ENCODE measurements at places on chromosomes 7 and 10.

DNA sequence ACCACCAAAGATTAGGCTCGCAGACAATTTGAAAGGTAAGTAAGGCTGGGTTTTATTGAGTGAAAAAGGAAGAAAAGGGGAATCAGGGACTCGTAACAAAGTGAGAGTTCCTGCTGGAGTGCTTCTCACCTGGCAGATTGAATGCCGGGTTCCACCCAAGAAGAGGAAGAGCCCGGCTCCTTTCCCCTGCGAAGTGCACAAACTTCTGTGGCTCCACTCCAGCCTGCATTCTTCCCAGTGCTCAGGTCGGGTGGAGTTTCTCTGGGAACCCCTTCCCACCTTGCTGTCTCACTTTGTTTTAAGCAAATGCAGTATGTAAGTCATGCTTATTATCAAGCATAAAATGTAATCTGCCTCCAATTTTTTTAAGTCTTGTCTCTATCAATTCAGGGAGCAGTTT is 87.1 kb upstream of the TMEM106B start:
- no peak for DNase-seq

GRCh38 chr10:128525936-128526335 is 399.7 kb upstream of the MKI67 start:
- no peak for DNase-seq

GRCh38 chr10:70528741-70529362 is 50.3 kb downstream of the PALD1 start:
- no peak for DNase-seq

DNA sequence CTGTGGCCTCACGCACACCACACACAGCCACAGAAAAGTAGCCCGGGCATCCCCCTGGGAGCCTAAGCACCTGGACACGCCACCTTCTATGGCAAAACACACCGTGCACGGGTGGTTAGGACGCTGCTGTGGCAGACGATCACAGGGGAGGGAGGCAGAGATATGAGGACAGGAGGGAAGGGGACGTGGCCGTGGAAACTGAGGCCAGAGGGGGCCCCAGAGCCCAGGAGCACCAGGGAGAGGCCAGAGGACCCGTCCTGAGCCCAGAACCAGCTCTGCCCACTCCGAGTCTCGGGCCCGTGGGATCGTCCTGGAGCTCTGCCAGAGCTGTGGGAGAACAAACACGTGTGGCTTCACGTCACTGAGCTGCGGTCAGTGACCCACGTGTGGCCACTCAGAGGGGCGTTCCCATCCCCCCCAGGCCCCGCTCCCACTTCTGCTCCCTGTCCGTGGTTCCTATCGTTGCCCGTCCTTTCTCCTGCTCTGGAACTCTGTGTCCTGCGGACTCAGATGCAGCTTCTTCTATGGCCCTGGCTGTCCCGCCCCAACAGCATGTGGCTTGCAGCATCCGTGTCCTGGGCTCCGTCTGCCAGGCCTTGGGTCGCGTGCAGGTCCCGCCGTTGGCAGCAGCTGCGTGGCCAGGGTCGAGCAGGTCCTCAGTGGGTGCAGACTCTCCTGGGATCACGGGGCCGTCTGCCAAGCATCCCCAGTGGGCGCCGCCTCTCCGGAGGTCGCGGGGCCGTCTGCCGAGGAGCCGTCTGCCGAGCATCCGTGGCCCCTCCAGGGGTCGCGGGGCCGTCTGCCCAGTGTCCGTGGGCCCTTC is 31.0 kb downstream of the GET4 start:
- DNase-seq = no peak

DNA sequence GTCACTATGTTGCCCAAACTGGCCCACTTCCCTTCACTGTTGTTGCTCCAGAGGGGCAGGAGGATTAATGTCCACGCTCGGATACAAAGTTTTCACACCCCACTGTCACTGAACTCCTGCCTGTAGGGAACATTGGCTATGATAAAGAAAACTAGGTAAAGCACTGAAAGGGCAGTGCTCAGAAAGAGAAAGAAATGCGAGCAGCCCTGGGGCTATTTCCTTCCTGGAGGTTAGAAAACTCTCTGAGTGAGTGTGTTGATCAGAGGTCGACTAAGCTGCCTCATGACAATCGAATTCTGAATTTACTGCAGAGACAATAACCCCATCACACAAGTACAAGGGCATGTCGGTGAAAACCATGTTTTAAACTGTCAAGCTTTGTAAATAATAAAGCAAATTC is 227.2 kb upstream of the PITRM1 start:
- no peak for DNase-seq

GRCh38 chr10:21985541-21985940 is 18.0 kb downstream of the DNAJC1 start:
- no peak for DNase-seq

GRCh38 chr10:33113466-33113865 is 155.4 kb upstream of the ITGB1 start:
- no peak for DNase-seq

DNA sequence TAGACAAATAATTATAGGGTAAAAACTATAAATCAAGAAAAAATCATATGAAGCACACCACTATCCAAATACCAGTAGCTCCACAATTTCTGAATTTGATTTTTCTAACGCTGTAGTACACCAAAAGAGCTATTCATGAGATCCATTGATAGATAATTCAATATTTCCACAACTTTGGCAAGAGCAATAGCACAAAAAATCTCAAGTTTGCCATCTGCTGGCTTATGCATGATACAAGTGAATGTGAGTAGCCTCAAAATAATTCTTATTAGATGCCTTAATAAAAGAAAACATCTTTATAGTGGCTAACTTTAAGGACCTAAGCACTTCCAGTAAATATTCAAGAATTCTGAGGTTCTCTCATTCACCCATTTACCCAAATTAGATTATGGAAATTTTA is 2.2 kb upstream of the TMEM196 start:
- no peak for DNase-seq

- DNase-seq = no peak
Observed at GRCh38 chr7:26950889-26951288, 86.5 kb upstream of the SKAP2 start.

DNA sequence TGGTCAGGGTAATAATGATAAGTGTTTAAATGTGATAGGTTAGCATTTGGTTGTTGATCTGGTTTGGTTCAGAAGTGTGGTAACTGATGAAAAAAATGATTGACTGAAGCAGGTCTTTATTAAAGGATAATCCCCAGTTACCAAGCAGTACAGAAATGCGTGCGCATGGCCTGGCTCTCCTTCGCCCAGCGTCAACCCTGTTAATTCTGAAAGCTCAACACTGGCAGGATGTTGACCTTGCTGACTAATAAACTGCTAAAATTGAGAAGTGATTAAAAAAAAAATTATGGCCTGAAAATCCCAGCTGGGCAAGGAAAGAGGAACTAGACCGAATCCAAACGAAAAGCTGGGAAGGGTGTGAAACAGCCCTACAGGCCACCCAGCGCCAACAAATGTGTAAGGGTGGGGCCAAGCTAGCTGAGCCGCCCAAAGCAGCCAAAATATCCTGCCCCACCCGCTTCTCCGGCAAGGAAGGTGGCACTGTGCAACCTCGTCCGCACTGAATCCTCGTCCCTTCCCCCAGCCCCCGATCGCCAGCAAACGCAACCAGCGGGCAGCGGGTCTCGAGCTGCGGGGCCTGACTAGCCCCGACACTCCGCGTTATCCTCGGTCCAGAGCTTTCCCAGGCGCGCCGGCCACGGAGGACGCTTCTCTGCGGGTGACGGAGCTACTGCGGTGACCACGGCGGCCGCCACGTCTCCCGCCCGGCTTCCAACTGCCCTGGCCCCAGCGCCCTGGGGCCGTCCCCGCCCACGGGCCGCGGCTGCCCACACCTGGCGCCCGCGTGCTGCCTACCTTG is 561 bp downstream of the SHTN1 start:
- DNase-seq = peak; percentile 87

- peak; percentile 85 for DNase-seq
Observed at GRCh38 chr10:1240341-1240775, 184.2 kb downstream of the WDR37 start.

GRCh38 chr10:128537834-128538330 is 411.7 kb upstream of the MKI67 start:
- no peak for DNase-seq

DNA sequence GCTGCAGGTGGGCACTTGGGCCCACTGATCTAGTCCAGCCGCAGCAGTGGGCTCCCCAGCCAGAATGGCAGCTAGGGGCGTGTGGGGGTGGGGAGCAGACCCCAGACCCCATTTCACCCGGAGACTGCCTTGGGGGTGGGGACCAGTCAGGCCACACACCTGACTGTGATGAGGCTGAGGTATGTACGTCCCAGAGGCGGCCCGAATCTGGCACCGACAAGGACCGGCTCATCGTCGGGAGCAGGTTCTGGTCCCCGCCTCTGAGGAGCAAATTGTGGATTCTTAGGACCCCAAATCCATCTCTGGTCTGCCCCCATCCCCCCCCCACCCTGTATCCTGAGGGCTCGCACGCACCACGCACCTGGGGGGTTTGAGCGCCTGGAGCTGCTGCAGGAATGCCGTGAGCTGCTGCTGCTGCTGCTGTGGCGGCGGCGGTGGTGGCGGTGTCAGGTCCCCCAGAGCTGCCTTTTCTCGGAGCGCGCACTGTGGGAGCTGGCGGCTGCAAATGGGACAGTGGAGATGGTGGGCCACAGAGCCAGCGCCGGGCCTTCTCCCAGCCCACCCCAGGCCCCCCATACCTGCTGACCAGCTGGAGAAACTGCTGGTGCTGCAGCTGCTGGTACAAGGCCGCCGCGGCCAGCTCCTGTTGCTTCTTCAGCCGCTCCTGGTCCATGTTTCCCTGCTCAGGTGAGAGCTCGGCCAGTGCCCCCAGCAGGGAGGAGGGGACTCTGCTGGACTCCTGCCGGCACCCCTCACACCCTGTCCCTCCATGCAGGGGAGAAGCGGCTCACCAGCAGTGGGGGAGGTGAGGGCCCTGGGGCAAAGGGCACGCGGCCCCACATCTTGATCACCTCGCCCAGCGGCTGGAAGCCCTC is 10.2 kb downstream of the GIGYF1 start:
- no peak for DNase-seq

DNA sequence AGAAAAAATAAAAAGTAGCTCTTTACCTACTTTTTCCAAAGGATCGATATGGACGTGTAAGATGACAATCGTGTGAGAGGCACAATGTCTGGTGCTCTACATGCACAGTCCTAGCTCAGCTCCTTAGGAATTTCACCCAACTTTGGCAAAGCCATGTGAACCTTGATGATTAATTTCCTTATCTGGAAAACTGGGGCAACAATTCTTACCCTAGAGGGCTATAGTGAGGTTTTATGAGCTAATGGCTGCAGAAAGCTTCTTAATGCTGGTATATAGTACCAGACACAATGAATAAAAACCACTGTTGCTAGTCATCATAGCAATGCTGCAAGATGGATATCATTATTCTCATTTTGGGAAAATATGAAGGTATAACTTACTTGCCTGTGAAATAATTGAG is 202.7 kb downstream of the PARD3 start:
- no peak for DNase-seq

GRCh38 chr10:30625080-30625479 is 4.5 kb downstream of the LYZL2 start:
- DNase-seq = no peak

- no peak for DNase-seq
Observed at GRCh38 chr7:96657347-96658021, 52.2 kb downstream of the SEM1 start.

DNA sequence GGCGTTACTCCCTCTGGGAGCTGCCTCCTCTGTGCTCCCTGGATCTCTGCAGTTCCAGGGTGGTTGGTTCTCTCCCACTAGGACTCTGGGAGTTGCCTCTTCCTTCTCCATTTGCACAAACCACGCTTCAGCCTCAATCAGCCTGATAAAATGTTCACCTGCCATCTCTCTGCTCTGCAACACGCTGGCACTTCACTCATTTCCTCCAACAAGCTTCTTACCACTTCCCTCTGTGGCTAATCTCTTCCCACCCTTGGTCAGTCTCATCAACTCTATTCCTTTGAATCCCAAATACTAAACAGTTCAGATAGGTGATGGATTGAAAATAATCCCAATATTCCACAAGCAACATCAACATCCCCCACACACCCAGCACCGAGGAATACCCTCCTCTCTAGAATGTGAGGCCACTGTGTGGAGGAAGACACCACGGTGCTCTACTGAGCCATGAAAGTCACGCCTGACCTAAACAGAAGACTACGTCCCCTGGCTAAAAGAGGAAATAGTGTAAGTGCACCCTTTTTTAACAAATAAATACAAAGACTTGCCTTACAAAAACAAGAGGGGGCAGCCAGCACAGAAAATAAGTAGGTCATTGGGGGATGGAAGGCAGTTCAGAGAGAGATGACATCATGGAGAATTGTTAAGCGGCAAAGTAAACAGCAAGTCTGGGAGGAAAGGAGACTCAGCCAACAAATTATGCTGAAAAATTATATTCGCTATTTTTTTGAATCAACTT is 1.9 kb upstream of the FAM170B start:
- no peak for DNase-seq

- DNase-seq = peak; percentile 72
Observed at GRCh38 chr10:69226919-69227450, 6.9 kb downstream of the HKDC1 start.

DNA sequence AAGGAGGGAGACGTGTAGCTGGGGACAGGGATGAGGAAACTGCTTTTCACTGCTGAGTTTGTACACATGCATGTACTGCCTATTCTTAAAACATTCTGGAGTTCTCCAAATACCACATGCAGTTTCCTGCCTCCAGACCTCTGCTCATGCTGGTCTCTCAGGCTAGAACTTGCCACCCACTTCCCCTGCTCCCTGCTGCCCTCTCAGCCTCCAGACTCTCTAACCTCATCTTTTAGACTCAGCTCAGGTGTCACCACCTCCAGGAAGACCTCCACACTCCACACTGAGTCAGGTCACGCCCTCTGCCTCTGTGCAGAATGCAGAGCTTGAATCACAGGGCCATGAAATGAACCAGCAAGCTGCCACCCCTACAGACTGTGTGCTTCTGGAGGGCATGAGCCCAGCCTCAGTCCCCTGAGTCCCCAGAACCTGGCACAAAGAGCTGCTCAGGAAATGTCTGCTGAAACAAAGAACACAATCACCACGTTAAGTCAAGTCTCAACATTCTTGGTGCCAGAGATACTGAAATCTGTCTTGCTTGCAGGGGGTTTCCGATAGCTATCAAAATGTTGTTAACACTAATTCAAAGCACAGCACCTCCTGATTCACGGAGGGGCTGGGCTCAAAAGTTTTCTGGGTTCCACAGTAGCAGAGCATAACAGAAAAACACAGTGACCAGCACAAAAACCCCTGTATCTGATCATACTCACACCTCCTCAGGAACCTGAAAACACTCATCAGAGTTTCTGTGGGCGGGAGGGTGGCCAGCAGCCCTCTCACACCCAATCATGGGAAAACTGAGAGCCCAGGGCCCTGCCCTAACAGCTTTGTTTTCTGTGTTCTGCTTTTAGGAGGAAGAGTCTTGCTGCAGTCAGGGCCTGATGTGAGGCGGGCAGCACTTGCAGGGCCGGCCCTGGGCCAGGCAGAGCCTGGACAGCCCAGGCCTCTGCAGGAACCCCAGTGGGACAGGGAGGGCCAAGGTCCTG is 21.1 kb downstream of the FAM53B start:
- DNase-seq = no peak

DNA sequence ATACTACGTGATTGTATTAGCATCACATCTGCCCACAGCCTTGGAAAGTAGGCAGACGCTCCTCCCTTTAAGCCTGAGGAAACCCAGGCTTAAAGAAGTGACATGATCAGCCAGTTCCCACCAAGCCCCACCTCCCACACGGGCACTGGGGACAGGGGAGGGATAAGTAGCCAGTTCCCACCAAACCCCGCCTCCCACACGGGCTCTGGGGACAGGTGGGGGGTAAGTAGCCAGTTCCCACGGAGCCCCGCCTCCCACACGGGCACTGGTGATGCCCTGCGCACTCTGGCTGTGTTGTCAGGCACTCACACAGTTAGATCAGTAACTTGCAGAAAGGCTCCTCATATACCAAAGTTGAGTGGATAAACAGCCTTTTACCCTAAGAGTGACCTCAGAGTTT is 606.8 kb downstream of the PTPRN2 start:
- DNase-seq = no peak

All from posterior cingulate gyrus (tissue), 11 donors.